Fibroblast of skin of right biceps (primary cell): ENCODE measurements at places on chromosomes 12 and 14.

GRCh38 chr12:51527966-51528365 lies 63.1 kb upstream of the SCN8A start:
- DNase-seq = no peak

- peak; percentile 62 for DNase-seq
Measured at GRCh38 chr12:91990525-91990924, 155.1 kb downstream of the BTG1 start.

DNA sequence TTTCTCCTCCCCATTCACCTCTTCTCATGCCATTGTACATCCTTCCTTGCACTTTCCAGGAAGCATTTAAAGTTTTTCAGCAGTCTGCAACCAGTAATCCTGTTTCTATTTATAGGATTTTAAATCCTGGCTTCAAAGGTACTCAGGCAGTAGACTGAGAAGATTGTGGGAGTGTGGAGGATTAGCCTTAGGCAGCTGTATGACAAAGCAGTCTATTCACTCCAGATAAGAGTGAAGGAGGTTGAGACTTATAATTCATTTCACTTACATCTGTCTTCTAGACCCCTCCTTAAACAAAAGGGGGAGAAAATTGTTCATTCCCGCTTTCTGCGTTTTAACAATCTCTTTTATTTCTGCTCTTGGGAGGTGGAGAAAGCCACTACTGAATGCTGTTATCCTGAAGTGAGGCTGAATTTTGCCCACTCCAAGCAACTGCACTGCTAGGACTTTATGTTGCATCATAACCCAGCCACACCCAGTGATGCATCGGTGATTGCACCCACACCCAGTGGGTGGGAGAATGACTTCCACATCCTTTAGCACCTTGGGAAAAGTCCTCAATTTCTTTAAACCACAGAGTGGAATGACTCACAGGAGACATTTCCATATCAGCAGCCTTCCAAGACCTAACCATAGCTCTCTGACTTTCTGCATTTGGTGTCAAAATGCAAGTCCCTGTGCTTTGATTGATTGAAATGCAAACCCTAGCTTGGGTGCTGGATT lies 382.5 kb upstream of the ATP2B1 start:
- peak; percentile 95 for DNase-seq

DNA sequence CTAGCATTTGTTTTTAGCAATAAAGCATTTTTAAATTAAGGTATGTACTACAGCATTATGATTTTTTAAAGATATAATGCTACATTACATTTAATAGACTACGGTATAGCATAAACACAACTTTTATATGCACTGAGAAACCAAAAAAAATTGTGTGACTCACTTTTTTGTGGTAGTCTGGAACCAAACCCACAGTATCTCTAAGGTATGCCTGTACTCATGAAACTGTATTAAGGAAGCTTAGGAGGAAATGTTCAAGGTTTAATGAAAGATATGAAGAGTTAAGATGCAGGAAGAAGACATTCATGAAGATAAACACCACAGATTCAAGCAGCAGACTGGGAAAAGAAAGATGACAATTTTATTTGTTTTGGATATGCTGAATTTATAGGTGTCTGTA lies 51.7 kb downstream of the PPP1R12A start:
- DNase-seq = peak; percentile 68

DNA sequence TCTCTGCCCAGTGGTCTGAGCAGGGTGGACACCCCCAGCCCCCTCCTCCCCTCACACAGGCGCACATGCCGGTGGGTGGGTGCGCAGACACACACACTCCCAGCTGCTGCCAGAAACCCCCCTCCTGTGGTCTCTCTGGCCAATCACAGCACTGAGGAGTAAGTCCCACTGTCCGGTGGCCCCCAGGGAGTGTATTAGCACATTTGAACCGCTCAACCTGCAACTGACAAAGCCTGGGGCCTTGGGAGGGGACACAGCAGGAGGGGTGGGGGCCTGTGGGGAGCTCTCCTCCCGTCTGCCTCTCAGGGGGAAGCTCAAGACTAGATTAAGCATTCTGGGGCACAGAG lies 11.7 kb downstream of the FIGNL2 start:
- no peak for DNase-seq

DNA sequence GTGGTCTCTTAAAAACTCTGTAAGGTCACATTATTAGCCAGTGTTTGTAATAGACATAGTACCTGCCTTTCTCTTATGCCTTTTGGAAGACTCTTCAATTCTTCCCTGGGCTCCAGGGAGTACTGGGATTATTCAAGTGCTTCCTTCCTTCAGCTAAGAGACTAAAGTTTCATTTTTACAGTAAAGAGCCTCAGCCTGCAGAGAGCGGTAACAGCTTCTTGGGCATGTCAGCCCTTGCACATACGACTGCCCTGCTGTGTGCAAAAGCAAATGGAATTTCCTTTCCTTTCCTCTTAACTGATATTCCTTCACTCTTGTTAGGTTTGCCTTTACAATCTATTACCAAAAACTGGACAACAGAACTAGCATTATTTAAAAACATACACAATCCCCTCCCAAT lies 32.9 kb upstream of the AMIGO2 start:
- DNase-seq = no peak

DNA sequence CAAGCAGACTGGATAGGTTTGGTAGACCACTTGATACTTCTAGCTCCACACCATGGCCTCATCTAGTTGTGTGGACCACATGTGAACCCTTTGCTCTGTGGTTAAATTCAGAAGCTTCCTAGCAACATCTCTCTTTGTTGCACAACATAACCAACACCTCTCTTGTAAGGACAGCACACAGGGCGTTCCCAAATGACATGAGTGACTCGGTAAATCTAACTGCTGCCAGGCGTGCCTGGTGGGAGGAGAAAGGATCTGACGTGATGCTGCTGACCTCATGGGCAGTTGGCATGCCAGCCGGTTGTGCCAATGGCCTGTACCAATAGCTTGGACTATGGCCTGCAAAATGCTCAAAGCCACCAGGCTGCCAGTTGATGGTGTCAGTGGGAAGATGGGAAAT lies 93.8 kb downstream of the CPSF2 start:
- DNase-seq = no peak

DNA sequence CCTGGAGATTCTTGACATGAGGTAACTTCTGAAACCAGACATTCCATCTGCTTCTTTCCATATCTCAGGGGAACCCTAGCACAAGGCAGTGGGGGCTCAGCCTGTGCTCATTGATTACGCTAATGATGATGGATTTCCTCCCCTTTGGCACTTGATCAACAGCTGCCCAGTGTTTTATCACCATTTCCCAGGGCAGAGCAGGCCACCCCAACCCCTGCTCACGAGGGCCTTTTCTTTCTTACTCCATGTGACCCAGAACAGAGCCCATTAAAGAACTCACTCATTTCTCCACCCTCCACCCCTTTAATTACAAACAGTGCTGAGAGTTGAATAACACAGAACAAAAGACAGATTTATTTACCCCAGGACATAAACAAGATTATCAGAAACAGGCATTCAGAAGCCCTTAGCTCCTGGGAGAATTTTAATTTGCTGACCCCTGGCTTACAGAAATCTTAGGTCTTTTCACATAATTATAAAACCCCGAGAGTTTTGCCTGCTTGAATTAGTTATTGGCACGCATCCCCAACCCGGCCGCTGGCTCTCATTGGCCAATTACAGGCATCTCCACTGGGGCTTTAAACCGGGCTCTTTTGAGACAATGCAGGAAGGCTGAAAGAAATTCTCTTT lies 32.0 kb upstream of the CCDC60 start:
- DNase-seq = no peak

DNA sequence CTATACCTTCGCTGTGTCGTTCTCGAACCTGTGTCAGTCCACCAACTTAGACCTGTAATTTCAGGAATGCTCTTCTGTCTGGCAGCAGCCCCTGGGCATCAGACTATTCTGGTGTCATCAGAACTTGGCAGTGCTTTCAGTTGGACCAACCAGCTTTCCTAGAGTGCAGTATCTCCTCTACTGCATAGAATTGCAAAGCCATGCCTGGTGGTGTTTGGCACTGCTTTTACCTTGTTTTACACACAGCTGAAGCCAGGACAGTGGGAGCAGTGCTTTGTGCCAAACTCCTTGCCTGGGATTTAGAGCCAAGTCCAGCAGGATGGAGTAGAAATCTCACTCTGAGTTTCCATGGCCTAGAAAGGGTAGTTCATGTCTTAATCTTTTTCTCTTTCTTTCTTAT lies 1.5 kb downstream of the FLVCR2 start:
- no peak for DNase-seq

DNA sequence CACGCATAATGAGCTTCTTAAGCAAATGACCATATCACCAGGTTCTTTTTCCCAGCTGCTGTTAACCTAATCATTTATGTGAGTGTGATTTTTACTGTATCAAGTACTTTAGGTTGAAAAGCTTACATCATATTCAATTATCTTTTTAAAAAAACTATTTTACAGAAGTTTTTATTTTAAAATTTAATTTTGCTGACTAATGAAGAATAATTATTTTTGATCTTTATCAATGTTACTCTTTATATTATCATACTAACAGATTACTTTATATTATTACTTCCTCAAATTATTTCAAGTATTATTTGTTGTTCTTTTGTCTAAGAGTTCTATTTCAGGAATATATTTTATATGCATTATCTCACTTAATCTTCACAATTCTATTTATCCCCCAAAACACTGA lies 236.3 kb downstream of the CPNE8 start:
- DNase-seq = no peak

- DNase-seq = no peak
Measured at GRCh38 chr14:31961896-31962295, 115.2 kb upstream of the ARHGAP5 start.

DNA sequence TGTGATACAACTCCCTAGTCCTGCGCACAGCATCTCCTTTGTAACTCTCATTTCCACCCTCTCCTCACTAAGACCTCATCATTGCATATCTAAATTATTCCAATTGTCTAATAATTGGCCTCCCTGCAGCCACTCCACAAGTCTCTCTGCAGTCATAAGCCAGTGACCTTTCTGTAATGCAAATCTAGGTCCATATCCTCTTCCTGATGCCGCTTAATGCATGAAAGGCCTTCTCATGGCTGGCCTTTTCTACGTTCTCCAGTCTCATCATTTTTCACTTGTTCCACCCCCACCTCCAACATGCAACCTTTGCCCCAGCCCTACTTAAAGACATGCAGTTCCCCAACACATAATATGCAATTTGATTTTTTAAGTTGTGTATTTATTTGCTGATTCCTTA lies 96.0 kb downstream of the RPAP3 start:
- DNase-seq = no peak

GRCh38 chr12:89225401-89225800 lies 126.9 kb downstream of the DUSP6 start:
- peak; percentile 62 for DNase-seq
